ENCODE measurements at places on chromosomes 16 and 17.

DNA sequence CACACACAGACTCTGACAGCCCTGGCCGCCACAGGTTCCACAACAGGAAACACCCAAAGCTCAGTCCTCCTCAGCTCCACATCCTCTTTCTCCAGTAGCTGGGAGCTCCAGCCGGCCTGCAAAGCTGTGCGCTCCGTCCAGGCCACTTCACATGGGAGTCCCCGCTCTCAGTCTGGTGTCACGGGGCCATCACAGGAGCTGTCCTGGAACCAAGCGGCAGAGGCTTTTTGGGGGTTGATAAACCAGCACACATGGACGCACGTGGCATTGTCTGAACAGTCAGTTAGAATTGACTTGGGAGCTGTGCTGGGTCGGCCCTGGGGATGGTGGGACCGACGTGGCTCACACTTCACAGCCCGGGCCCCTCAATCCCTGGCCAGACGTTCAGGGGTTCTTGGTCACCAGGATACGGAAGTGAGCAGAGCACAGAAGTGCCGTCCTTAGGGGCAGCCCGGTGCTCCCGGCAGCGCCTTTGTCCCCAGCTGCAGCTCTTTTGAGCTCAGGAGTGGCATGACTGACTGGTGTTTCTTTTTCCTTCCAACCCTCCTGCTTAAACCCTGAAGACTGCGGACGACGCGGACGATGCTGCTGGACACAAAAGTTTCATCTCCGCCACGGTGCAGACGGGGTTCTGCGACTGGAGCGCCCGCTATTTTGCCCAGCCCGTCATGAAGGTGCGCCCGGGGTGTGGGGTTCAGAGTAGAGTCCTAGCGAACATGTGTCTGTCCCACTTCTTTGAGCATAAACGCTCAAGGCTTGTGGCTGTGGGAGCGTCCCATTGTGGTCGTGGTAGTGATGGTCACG is 66.6 kb upstream of the CHMP6 start:
- no peak for DNase-seq

- DNase-seq = no peak
Observed at GRCh38 chr16:49599281-49599680, 225.7 kb downstream of the C16orf78 start.

DNA sequence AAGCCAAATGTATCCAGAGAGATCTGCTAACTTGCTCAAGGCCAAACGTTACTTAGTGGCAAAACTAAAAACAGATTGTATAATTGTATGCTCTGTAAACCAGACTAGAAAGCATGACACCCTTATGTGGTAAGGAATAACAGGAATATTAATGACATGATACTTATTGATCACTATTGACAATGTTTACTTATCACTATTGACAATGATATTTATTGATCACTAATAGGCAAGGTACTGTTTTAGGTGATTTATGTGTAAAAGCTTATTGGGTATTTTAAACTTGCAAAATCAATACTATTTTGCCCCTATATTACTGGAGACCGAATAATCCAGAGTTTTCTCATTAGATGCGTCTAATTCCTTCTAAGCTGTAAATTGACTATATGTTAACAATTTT is 985.1 kb downstream of the CDH11 start:
- DNase-seq = no peak

- DNase-seq = peak; percentile 80
Observed at GRCh38 chr16:29784901-29785500, 5.5 kb upstream of the KIF22 start.

DNA sequence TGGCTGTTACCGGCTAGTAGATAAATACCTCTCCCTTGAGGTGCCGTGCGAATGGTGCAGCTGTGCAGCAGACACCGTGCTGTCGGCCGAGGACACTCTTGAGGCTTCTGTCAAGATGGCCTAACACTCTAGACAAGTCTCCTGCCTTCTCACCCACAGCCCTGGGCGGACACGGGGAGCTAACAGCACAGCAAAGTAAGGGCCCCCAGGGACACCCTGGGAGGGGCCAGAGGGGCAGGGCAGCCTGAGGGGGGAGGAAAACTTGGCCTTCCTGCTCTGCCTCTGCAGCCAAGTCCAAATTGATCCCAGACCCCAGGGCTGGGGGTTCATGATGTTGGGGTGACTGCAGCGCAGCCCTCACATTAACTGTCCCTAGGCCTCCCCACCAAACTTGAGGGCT is 210.2 kb downstream of the RPTOR start:
- DNase-seq = no peak
